GM18507 (cell line): ENCODE measurements at places on chromosomes 2 and 18.

DNA sequence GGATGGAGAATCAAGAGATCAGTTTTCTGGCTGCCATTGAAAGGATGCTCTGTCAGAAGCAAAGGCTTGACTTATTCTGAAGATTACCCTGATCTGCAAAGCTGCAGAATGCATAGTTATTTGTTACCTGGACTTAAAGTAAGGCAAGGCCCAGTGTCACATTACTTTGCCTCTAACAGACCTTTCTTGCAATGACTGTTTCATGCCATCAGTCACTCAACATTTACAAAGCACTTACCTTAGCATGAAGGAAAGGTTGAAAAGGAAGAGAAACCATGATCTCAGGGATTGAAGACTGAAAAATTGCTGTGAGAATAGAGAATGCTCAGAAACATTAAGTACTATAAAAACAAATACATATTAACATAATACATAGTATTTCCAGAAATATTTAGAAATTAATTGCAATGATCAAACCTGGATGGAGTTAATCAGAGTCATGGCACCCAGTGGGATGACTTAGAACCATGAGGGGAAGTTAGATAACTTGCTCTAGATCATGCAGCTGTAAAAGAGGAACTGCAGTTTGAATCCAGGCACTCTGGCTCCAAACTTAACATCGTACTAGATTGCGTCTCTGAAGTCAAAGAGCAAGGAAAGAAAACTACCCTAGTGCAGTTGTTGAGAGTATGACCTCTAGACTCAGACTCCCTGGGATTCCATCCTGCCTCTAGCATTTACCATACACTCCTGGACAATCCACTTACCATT, 26.5 kb upstream of the FAM117B start:
- DNase-seq, result no peak

DNA sequence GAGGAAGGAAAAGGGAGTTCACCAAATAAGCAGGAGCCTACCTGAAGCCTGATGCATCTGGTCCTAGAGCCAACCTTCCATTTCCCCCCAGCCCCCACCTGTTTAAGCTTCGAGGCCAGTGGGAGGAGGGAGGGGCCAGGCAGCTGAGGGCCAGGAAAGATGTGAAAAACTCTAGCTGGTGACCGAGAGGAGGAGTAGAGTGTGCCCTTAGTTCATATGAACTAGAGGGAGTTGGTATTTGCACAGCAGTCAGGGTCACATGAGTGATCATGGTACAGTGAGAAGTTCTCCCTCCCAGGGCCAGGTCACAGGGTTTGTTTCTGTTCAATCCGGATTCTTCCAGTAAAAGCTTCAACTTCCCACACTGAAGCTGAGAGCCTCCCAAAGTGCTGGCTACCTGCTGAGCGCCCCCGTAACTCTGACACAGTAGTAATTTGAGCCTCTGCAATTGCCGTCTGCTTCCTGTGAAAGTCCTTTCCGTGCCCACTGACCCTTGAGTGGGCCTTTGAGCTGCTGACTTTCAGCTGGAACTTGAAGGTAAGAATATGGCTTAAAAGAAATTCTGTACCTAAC, at the start of gene SULT1C2:
SULT1C2 (plus strand) TSS at position 362 of the 573 bp plus-strand sequence. CDS start 4,773 bp downstream, outside the sequence.
- DNase-seq, result no peak

- no peak for DNase-seq
Measured at GRCh38 chr2:70745276-70745825, 22.6 kb downstream of the ADD2 start.

DNA sequence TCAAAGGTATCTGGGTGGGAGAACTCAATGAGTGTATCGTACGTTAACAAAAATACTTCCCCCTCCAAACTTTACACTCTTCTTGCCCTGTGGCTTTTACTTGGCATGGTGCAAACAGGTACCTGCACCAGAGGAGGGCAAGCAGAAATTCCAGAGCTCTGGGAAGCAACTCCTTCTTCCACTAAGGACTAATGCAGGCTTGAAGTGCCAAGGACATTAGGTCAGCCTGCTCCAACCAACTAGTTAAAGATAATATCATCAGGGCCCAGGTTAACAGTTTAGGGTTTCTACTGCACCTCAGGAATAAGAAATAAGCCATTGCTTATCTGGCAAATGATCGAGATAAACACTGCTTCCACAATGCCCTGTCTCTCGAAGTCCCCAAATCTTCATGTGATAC, 70.4 kb downstream of the LRPPRC start:
- DNase-seq, result no peak

DNA sequence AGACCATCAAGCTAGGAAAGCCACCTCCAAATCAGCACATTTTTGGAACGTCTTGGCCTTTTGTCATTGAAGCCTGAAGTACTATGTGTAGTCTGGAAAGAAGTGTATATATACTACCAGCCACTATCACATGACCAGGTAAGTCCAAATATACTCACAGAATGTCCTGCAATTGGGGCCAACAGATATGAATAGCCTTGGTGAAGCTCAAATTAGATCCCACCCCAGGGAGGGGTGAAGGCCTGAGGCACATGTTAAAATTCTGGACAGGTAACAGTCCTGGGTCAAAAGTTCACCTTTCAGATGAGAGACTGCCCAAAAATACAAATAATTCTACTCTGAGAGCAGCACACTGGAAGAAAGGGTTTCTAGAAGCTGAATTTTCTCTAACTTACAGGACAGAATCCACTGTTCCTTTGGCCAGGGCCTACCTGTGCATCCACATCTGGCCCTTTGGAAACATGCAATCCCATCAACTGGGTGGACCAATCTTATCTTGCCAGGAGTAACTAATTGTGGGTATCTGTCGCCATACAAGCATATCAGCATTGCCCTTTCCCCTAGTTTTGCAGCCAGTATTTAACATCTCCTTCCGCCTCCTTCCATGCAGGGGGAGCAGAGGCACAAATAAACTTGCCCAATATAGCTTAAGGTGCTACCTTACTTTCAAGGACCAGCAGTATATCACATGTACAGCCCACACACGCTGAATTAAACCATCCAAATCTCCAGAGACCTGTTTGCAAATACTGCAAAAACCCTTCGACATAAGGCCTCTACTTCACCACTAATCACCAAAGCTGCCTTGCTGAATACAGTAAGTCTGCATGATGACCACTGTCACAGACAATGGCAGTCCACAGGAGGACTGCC, 67.8 kb downstream of the EIF5B start:
- no peak for DNase-seq

GRCh38 chr2:8582191-8582590, 99.7 kb upstream of the ID2 start:
- DNase-seq, result no peak

DNA sequence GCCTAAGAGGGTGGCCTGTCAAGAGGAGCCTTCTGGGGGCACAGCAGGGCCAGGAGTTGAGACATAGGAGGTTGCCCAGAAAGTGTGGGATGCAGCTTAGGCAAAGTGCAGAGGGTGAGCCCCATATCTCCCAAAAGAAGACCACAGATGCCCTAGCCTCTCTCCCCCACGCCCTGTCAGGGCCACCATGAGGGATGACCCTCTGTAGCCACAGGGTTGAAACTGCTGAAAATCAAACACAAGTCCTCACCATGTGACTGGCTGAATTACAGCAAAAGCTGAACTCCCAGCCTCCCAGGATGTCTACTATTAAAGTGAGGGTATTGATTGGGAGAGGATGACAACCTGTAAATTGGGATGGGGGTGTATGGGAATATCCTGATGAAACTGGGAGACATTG, 37.4 kb upstream of the ARHGEF4 start:
- DNase-seq, result no peak

GRCh38 chr2:1742301-1742680, 2.0 kb downstream of the PXDN start:
- DNase-seq, result no peak

DNA sequence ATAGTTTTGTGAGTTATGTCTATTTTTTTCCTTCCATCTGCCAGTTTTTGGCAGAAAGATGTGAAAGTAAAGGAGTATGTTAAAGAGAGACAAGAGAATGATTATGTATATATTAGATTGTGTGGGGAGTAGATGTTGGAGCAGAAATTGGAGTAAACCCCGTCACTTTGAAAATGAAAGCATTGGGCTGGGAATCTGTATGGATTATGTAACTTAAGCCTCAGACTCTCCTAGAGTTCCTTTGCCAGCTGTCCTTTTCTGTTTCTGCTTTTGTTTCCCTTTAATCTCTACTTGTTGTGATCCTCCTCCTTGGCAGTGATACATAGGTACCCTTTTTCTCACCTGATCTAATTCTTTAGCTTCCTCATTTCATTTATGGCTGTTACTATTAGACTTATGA, 19.2 kb downstream of the CCDC138 start:
- no peak for DNase-seq

- DNase-seq, result no peak
Measured at GRCh38 chr18:60554967-60555366, 182.4 kb upstream of the MC4R start.

DNA sequence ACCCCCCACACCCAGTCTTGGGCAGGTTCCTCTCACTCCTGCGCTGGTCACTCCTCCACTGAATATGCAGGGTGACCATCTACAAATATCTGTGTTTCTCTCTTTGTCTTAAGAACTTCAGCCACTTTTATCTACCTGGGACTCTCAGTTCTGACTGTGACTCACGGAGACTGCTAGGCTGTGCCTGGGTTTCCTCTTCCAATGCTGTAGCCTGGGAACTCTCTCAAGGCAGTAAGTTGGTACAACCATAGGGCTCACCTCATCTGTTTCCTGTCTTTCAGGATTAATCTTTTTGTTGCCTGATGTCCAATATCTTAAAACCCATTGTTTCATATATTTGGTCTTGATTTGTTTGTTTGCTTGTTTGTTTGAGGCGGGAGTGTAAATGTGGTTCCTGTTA, 47.2 kb upstream of the ZNF396 start:
- no peak for DNase-seq

- no peak for DNase-seq
Measured at GRCh38 chr2:69384618-69385081, 2.4 kb downstream of the GFPT1 start.

DNA sequence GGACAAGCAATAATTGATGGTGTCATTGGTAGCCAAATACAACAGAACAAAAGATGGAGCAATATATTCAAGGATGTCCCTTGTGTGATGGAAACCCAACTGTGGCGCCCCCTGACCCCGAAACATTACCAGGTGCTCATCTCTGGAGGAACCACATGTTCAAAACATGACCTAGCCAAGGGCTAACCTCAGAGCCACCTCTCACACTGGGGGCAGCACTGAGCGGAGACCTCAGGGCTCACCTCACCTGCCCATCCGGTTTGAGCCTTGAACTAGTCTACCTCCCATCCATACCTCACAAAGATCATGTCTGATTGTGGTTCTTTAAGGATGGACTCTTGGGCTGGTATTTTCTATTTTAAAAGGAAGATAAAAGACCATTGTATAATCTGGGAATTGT, 314.4 kb upstream of the CDH7 start:
- DNase-seq, result no peak

DNA sequence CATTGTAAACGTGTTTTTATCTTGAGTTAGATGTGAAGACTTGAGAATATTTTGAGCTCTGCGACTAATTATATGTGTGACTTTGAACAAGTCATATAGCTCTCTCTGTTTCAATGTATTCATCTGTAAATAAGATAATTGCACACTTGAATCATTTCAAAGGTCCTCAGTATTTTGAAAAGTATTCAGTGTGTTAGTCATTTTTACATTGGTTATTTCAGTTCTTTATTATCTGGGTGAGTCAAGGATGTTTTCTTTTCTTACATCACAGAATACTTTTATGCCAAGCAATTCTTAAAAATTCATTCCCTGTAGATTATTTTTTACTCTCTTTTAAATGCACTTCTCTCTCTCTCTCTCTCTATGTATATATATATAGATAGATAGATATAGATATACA, 1098.0 kb upstream of the ZEB2 start:
- no peak for DNase-seq

GRCh38 chr2:109105113-109105512, 23.9 kb upstream of the SH3RF3 start:
- no peak for DNase-seq

GRCh38 chr2:73984922-73985307, 205 bp downstream of the TET3 start:
- DNase-seq, result no peak

DNA sequence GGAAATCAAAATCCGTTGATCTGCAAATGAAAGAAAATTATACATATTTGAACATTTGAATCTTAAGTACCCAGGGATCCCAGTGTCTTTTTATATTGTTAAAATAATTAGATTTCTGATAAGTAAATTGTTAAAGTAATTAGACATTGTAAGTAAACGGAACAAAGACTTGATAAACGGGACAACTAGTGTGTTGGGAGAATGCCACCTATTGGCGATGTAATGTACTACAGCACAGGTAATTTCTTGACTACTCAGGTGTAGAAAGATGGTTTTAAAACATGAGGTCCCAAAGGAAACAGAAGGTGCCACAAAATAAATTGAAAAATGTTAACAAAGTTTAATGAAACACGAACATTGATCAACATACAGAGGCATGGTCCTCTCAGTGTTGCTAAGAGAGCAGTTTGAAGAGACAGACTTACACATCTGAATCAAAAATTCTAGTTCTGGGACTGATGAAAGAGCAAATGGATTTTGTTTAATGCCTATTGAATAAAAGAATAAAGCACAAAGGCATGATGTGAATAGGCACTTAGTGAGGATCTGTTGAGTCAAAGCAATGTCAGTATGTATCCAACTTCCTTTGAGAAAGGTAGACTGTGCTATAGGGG, 103.4 kb upstream of the RASGRP3 start:
- peak; percentile 28 for DNase-seq

DNA sequence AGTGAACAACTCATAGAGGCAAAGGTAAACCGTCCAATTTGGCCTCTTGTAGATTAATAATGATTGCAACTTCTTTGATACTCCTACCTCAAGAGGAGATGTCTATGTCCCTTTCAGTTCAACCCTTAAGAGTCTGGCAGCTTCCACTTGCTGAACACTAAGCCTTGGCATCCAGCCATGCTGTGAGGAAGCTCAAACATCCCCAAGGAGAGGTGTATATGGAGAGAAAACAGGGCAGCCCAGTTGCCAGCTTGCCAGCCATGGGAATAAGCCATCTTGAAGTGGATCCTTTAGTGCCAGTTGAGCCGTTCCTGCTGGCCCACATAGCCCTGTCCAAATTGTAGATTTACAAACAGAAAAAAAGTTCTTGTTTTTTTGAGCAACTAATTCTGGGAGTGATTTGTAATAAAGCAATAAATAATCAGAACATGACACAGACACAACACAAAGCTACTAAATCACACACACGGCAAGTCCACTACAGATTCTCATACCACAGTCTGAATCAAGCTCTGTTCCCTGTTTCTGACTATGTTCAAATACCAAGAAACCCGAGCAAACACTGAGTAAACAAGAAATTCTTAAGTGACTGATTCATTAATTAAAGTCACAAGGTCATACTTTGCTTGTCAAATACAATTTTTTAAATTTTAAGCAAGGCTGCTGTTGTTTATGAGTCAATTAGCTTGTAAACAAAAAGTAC, 96.1 kb downstream of the PID1 start:
- no peak for DNase-seq

DNA sequence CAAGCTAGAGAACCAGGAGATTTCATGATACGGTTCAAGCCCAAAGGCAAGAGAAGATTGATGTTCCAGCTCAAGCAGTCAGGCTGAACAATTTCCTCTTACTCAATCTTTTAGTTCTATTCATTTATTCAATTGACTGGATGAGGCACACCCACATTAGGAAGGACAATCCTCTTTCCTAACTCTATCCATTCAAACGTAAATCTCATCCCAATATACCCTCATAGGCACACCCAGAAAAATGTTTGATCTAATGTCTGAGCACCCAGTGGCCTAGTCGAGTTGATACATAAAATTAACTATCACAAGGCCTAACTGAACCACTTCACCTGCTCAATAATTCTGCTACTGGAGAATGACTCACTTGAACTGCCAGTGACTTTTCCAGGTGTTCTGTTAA, 180.7 kb downstream of the RAD51AP2 start:
- no peak for DNase-seq

- no peak for DNase-seq
Measured at GRCh38 chr18:79875931-79876461, 75.5 kb downstream of the SLC66A2 start.

GRCh38 chr2:23670245-23670592, 256.7 kb downstream of the ATAD2B start:
- no peak for DNase-seq
